ENCODE measurements at places on chromosomes 7 and 10.

GRCh38 chr7:20647908-20648776, 32.7 kb downstream of the ABCB5 start:
- no peak for DNase-seq

DNA sequence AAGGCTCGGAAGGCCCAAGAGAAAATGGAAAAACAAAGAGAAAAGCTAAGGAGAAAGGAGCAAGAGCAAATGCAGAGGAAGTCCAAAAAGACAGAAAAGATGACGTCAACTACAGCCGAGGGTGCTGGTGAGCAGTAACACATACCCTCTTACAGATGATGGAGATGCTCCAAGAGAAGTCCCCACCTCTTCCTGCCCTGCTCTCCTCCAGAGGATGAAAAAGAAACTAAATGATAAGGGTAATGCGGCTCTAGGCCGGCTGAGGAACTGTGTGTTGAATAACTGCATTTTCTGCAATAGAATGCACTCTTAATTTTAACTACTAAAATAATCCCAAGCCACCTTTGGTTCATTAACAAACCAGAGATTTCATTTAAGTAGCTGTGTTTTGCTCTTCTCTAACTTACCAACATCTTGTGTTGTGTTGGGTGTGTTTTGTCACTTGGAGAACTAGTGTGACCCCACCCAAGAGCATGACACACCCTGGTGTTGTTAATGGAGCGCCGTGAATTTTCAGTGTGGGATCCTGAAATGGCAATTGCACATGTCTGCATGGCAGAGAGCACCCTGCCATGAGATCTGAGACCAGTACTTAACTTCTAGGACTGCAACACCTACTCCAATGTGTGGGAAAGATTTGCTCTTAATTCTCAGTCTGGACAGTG, 34.0 kb downstream of the PON1 start:
- DNase-seq = no peak

DNA sequence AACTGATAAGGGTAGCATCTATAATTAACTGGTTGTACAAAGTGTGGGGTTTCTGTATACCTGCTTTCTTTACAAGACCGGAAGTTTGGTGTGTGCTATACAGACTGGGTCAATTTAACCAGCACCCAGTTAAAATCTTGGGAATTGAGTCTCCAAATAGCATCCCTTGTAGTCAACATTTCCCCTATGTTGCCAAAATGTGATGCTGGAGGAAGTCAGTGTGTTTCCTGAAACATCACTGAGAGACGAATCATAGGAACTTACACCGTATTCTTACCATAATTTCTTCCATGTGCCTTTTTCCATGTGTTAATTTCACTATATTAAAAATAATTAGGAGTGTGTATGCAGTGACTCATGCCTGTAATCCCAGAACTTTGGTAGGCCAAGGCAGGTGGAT, 1.7 kb downstream of the AKR1C4 start:
- DNase-seq = no peak

DNA sequence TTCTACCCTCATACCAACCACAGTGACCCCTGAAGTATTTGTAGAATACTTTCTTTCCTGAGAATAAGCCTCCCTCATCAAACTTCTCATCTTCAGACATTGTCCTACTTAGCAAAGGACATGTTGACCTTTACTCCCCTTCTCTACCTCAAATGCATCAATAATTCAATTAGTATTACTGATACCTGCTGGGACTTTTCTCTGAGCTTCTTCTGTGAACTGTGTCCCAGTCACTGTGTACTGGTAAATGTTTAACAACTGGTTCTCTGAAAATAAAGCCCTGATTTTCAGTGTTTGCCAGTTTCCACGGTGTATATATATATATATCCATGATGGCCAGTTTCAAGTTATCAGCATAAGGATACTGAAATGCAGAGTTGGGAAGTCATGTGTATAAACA, 12.2 kb downstream of the PANK1 start:
- no peak for DNase-seq

- DNase-seq = no peak
Observed at GRCh38 chr7:136174477-136175125, 197.4 kb upstream of the MTPN start.

DNA sequence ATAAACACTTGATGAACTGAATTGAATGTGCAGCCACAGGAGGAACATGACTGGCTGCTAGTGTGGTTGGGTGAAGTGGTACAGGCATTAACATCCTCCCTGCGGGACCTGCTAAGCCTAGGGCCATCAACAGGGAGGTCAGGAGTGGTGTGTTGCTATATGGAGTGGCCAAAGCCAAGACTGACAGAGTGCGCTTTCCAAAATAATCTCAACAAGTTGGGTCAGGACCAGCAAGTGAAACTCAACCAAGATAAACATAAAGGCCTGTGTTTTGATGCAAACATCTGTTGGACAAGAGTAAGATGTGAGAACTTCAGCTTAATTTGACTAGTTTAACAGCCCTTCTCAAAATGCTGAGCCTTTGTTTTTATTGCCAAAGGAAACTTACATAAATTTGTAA, 97.7 kb downstream of the WDFY4 start:
- DNase-seq = no peak

DNA sequence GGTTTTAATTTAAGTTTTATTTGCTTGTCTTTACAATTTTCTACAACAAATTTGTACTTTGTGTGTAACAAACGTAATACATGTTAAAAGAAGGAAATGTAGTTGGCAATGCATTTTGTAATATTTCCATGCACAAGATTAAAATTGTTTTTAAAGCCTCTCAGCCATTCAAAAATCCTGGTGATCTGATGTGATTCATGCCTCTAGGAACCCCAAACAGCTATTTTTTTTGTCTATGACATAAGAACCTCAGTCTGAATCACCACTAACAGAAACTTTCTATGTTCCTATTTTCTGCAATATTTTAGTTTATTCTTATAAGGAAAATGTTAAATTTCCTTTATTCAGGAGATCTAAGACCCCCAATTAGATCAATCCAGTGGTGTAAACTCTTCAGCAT, 183.1 kb upstream of the YAE1 start:
- DNase-seq = no peak

GRCh38 chr7:129607471-129608120, 3.9 kb upstream of the NRF1 start:
- DNase-seq = no peak

DNA sequence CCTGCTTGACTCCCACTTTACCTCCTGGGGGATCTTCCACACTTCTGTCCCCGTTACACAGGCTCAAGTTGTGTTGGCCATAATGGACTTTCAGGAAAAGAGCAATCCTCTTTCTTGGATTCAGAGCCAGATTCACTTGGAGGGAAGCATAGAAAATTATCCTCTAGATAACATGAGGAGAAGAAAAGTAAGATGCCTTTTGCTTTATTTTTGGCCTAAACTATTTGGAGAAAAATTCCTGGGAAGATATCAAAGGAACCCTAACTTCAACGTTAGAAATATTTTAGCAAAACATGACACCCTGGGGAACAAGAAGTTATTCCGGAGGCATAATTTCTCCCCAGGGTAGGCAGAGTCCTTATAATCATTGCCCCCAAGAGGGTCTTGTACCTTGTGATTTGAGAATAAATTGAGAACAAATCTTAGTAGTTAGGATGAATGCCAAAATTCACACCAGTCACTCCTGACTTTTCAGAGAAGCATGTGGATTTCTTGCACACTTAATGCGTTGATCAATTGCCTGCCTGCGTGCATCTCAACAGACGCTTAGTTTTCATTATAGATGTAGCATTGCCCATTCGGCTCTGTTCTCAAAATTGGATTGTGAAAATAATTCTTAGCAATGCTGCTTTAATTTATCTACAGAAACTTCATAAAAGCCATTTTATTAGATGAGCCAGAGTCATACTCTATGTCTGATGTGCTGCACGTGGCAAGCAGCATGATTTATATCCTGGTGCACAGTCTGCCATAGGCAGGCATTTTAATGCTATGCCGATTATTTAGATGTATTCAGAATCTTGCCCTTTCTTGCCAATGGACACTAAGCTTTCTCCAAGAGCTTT, 224.4 kb downstream of the C7orf25 start:
- no peak for DNase-seq

DNA sequence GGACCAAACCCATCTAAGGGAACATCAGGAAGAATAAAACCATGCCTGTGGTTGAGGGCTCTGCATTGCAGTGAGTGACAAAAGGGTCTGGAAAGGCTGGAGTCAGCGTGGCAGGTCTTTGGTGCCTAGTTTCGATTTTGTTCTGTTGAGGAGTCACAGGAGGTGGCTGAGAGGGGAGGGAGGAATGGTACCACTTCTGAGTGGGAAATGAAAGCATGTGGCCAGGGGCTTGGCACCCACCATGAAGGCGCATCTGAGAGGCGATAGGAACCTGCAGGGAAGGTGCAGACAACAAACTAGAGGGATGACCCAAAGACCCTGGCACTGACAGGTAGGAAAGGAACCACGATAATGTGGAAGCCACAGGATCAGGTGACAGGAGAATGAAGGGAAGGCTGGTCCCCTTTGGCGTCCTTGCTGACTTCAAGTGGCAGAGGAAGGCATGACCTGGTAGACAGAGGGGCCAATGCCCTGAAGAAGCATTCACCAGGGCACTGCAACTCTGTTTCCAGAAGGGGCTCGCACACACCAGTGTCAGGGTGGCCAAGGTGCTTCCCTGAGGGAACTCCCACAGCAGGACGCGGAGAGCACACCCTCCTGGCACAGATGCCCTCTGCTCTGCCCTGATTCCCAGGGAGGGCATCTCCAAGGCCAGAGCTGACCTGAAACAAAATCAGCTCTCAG, 41.7 kb downstream of the HIPK2 start:
- no peak for DNase-seq

DNA sequence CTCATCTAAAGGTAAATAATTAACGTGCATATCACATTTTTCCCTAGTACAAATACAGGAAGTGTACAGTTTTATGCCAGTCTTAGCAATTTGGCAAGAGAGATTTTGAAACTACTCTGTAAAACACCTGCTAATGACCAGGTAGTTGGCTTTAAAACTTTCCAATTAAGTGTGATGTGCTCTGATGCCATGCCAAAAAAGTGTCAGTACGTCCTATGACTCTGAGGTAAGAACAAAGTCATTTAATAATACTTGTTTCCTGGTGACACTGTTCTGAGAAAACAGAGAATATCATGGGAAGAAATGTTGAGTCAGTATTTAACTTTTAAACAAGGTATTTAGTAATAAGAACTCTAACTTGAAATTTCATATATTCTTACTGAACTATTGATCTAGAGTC, 9.6 kb downstream of the PDZD8 start:
- no peak for DNase-seq

DNA sequence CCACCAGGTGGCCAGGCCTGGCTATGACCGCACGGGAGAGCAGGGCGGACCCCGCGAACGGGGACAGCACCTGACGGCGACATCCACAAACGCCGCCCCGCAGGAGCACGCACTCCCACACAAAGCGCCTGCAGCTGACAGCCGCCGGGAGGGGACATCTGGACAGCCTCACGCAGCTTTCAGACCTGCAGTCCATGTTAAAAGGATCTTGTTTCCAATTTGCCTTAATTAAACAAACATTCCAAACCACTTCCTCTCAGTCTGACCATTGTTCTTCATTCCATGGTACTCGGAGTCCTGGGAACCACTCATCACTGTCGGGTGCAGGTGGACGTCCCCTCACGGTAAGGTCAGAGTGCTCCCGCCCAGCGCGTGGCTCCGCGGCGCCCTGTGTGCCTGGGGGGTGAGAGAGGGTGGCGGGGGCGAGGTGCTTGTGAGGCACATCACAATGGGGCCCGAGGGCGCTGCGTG, 5.9 kb upstream of the GPER1 start:
- DNase-seq = no peak

Data from activated T-cell treated with anti-CD3 and anti-CD28 coated beads for 1 hour (primary cell).